ENCODE measurements at places on chromosomes 5 and 9.

DNA sequence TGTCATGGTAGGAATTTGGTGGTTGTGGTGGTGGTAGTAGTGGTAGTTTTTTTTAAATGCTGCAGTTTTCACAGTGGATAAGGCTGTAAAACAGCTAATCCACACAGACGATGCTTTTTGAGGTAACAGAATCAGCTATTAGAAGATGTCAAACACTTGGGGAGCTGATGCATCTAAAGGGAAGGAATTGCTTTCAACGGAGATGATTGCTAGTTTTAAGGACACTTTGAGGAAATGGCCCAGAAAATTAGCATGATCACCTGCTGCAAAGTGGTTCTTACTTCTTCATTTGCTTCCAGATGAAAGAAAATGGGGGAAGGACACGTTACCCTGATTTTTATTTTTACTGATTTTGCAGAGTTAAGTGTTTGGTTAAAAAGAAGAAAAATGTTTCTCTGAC is 178.2 kb upstream of the ATP10B start:
- H3K4me1 ChIP-seq = no peaks in the 10 kb centered on the region
- no peaks in the 10 kb centered on the region for H3K36me3 ChIP-seq
- H3K27ac ChIP-seq = no peak overlapping the region
- no peaks in the 10 kb centered on the region for H3K27me3 ChIP-seq
- H3K4me3 ChIP-seq = no peak overlapping the region

DNA sequence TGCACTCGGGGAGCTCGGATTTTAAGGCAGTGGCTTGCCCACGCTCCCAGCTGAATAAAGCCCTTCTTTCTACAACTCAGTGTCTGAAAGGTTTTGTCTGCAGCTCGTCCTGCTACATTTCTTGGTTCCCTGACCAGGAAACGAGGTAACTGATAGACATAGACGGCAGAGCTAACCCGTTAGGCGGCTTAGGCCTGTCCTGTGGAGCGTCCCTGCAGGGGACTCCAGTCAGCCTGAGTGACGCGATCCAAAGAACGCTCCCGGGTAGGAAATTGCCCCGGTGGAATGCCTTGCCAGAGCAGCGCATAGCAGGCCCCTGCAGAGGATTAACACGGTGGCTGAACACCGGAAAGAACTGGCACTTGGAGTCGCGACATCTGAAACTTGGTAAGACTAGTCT is 1.8 kb upstream of the SELENOP start:
- H3K27me3 ChIP-seq = no peaks in the 10 kb centered on the region
- peak overlapping the region; percentile 82 for H3K27ac ChIP-seq
- DNase-seq = no peak
- H3K36me3 ChIP-seq = no peaks in the 10 kb centered on the region

DNA sequence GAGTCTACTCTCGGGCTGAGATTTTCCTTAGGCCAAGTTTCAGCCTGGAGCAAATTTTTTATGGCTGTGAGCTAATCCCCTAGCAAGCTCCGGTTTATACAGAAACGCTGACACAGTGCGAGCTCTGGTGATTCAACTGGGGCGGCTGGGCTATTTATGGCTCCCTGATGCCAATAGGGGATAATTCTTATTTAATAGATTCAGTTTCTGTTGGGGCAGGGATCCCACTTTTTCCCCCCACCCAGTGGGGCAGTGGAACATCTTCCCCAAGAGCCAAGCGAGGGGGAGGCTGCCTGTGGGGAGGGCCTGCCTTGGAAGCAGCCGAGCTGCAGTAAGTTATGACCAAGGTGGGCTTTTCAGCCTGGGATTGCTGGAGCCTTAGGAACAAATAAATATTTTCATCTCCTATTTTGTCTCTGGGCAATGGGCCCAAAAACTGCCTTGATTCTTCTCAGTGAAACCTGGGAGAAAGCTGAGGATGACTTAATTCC is 129.1 kb downstream of the MACROH2A1 start:
- H3K27me3 ChIP-seq = no peaks in the 10 kb centered on the region
- H3K4me1 ChIP-seq = peaks cover 5% of the 10 kb centered on the region
- DNase-seq = no peak
- H3K36me3 ChIP-seq = no peaks in the 10 kb centered on the region

- no peaks in the 10 kb centered on the region for H3K4me1 ChIP-seq
- no peaks in the 10 kb centered on the region for H3K36me3 ChIP-seq
- DNase-seq = no peak
- no peak overlapping the region for H3K4me3 ChIP-seq
- H3K27me3 ChIP-seq = no peaks in the 10 kb centered on the region
- H3K27ac ChIP-seq = no peak overlapping the region
Observed at GRCh38 chr5:163604013-163604412, 98.6 kb downstream of the MAT2B start.

DNA sequence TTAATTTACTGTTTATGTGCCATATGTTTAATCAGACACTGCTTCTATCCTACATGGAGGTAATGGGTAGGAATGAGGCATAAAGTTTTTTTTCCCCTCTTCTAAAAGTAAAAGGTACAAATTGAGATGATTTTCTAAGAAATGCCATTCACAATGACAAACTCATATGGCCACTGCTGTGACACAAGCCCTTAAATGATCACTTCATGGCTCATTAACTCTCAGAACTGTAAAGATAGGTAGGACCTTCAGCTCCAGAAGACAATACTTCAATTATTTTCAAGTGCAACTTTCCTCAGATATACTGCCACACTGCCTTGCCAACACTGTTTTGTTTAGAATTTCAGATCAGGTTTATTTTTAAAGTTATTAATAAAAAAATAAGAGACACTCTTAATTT is 362.9 kb upstream of the ZNF608 start:
- H3K36me3 ChIP-seq = no peaks in the 10 kb centered on the region
- no peaks in the 10 kb centered on the region for H3K27me3 ChIP-seq
- no peaks in the 10 kb centered on the region for H3K4me1 ChIP-seq
- no peak overlapping the region for H3K4me3 ChIP-seq
- H3K27ac ChIP-seq = no peak overlapping the region

- peaks cover 4% of the 10 kb centered on the region for H3K36me3 ChIP-seq
- H3K4me3 ChIP-seq = no peak overlapping the region
- peak; percentile 49 for DNase-seq
- peaks cover 24% of the 10 kb centered on the region for H3K4me1 ChIP-seq
Observed at GRCh38 chr5:132473668-132474067, 16.9 kb downstream of the IRF1 start.

DNA sequence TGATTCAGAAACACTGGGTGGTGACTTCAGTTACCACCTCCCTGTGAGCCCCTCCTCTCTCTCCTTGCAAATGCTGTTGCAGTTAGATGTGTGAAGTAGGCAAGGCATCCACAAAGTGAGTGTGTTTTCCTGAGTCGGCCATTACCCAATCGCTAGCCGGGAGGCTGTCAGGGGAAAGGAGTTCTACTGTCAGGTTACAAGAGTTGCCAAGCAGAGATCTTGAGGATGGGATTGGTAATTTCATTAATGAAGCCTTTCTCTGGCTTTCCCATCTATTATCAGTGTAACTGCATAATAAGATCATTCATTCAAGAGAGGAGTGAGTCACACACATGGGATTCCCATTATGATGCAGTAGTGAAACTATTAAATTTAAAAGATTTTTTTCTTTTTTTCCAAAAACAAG is 106.9 kb downstream of the GLDC start:
- H3K27me3 ChIP-seq = no peaks in the 10 kb centered on the region
- H3K36me3 ChIP-seq = no peaks in the 10 kb centered on the region
- no peak overlapping the region for H3K27ac ChIP-seq
- DNase-seq = no peak

DNA sequence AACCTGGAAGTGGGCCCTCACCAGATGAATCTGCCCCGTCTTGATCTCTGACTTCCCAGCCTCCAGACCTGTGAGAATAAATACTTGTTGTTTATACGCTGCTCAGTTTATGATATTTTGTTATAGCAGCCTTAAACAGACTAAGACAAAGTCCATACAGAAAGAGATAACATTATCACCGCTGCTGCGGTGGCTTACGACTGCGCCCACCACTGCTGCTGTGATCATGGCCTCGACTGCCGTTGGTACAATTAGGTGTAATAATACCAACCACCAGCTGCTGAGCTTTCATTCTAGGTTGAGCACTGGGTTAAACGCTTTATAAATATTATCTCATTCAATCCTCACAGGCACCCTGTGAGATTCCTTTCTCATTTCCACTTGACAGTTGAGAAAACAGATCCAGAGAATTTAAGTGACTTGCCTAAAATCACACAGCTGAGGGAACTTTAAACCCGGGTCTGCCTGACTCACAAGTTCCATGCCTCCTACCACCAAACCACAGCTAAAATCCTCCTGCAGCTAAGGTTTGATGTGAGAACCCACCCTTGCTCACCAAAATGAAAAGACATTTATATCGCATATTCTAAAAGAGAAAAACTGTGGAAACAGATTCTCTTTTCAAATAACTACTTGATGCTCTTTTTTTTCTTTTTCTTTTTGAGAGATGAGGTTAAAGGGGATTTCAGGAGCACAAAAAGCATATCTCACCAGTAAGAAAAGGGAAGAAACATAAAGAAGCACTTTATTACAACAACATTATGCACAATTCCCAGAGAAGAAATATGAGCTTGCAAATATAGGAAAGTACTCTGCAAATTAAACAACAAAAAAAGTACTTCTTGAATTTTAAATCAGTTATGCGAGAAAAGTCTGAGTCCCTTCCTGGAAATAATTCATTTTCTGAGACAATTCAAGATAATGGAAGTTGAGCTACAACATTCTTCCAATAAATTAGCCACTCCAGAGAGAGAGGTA is 23.9 kb downstream of the GOLM1 start:
- no peaks in the 10 kb centered on the region for H3K4me1 ChIP-seq
- H3K36me3 ChIP-seq = peaks cover 7% of the 10 kb centered on the region
- H3K27ac ChIP-seq = no peak overlapping the region
- H3K27me3 ChIP-seq = no peaks in the 10 kb centered on the region

GRCh38 chr9:137161558-137162486 is 8.0 kb downstream of the LRRC26 start:
- H3K27me3 ChIP-seq = peaks cover 98% of the 10 kb centered on the region
- H3K4me3 ChIP-seq = peak overlapping the region; percentile 22
- H3K27ac ChIP-seq = no peak overlapping the region
- peaks cover 34% of the 10 kb centered on the region for H3K4me1 ChIP-seq
- DNase-seq = no peak

- H3K27me3 ChIP-seq = no peaks in the 10 kb centered on the region
- H3K4me1 ChIP-seq = no peaks in the 10 kb centered on the region
- H3K36me3 ChIP-seq = no peaks in the 10 kb centered on the region
- no peak overlapping the region for H3K27ac ChIP-seq
- no peak for DNase-seq
- no peak overlapping the region for H3K4me3 ChIP-seq
Observed at GRCh38 chr5:103624675-103625074, 62.1 kb upstream of the NUDT12 start.

GRCh38 chr5:173984218-173984617 is 4.8 kb upstream of the C5orf47 start:
- H3K4me1 ChIP-seq = no peaks in the 10 kb centered on the region
- DNase-seq = no peak
- H3K36me3 ChIP-seq = no peaks in the 10 kb centered on the region
- H3K4me3 ChIP-seq = no peak overlapping the region
- H3K27ac ChIP-seq = no peak overlapping the region
- peaks cover 15% of the 10 kb centered on the region for H3K27me3 ChIP-seq

DNA sequence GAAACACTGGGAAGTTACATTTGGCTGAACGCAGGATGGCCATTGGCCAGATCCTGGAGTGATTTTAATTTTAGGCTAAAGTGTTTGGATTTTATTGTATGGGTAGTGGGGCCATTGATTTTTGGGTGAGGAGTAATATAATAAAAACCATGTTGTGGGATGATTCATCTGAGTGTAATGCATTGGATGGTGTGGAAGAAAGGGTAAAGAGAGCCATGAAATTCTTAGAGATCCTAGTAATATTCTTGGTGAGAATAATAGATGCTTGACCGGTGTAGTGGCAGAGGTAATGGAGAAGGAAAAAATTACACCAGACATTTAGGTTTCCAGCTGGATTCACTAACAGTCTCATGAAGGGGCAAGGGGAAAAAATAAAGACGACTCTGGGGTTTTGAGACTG is 158.1 kb downstream of the NPR3 start:
- no peak overlapping the region for H3K27ac ChIP-seq
- H3K27me3 ChIP-seq = no peaks in the 10 kb centered on the region
- DNase-seq = no peak
- H3K4me3 ChIP-seq = no peak overlapping the region

GRCh38 chr9:88685966-88686365 is 151.0 kb downstream of the NXNL2 start:
- no peak for DNase-seq
- no peak overlapping the region for H3K4me3 ChIP-seq
- no peak overlapping the region for H3K27ac ChIP-seq

GRCh38 chr5:173065155-173065554 is 9.0 kb downstream of the CREBRF start:
- DNase-seq = no peak
- H3K4me3 ChIP-seq = no peak overlapping the region
- peaks cover 19% of the 10 kb centered on the region for H3K4me1 ChIP-seq
- no peaks in the 10 kb centered on the region for H3K27me3 ChIP-seq
- H3K36me3 ChIP-seq = no peaks in the 10 kb centered on the region

GRCh38 chr5:104539618-104540350 is 977.2 kb upstream of the NUDT12 start:
- H3K4me1 ChIP-seq = no peaks in the 10 kb centered on the region
- no peaks in the 10 kb centered on the region for H3K36me3 ChIP-seq
- no peak for DNase-seq

DNA sequence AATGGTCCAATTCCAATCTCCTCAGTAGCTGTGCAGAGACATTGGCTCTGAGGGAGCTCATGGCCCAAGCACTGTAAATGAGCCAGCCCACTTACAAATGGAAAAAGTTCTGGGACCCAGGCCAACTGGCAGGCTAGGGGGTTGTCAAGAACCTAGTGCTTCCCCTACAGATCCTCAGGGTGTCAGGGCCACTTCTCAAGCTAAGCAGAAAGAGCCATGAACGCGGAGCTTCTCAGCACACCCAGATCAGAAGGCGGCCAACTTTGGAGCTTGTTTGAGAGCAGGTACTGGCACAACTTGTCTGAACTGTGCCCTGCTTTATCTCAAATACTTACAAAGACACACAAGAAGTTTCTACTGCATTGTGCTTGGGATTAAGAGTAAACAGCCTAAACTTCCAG is 17.5 kb downstream of the TLE1 start:
- peaks cover 11% of the 10 kb centered on the region for H3K36me3 ChIP-seq
- H3K4me1 ChIP-seq = peaks cover 32% of the 10 kb centered on the region
- DNase-seq = no peak
- no peak overlapping the region for H3K4me3 ChIP-seq

DNA sequence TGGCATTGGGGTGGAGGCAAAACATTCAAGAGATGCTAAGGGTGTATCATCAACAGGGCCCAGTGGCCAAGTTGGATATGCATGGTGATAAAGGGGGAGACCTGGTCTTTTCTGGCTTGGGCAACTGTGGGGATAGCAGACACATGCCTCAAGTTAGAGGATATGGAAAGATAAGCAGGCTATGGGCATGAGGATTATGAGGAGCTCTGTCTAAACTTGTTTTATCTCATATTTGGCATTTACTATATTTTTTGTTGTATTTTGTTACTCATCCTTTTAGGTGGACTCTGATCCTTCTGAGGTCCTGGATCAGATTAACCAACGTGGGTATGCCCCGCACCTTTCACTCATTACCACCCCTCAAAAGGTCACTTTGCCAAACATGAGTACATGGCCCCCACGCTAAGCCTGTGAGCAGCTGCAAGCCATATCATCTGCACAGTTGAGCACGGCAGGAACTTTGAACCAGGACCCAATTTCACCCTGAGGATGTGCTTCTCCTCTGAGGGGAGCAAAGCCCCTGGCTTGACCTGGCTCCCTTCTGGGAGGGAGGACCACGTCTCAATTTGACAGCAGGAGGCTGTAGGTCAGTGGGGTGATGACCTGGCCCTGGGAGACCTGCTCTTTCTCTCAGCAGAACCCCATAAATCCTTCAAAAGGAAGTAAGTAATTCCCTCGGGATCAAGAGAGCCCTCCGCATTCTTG is 71.1 kb upstream of the CD180 start:
- no peak overlapping the region for H3K4me3 ChIP-seq
- H3K4me1 ChIP-seq = peaks cover 56% of the 10 kb centered on the region
- peak overlapping the region; percentile 93 for H3K27ac ChIP-seq
- no peaks in the 10 kb centered on the region for H3K27me3 ChIP-seq
